Esophagus squamous epithelium (tissue), 5 donors: ENCODE measurements at places on chromosomes 6 and 20.

DNA sequence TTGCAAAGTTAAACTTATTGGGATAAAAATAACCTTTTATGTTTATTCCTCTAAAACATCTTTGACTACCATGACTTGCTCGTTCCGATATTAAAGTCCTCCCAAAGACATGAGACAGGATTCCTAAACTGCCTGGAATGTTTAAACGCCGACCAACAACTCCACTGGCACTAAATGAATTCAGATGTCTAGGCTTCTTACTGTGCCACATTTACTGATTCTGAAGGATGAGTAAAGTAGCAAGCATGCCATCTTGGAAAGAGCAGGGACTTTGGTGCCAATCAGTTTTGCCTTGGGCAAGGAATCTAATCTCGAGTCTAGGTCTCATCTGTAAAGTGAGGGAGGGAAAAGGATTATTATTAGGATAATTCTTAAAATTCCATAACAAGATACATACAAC lies 25.3 kb downstream of the MBOAT1 start:
- no peak for DNase-seq
- no peak overlapping the region for H3K27ac ChIP-seq
- H3K36me3 ChIP-seq: no peaks in the 10 kb centered on the region
- no peak overlapping the region for H3K4me3 ChIP-seq
- no peaks in the 10 kb centered on the region for H3K27me3 ChIP-seq

GRCh38 chr6:111171577-111172400 lies 84.5 kb downstream of the SLC16A10 start:
- H3K4me1 ChIP-seq: no peaks in the 10 kb centered on the region
- H3K27me3 ChIP-seq: no peaks in the 10 kb centered on the region
- no peak for DNase-seq
- H3K36me3 ChIP-seq: no peaks in the 10 kb centered on the region

DNA sequence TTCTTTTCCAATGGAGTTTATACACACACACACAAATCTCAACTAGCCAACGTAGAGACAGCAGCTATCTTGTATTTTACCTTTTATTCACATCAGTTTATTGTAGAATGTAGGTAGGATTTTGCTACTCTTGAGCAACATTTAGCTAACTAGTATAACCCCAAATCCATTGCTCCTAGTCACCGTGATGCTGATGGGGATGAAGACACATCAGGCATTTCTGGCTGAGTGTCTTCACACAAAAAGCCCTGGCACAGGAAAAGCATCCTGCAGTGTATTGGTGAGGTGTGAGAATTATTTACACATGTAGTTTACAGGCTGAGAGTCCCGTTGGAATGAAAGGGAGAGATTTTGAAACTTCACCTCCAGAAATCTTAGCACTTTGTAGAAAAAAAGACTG lies 65.9 kb upstream of the FBXL4 start:
- no peaks in the 10 kb centered on the region for H3K36me3 ChIP-seq
- H3K4me1 ChIP-seq: no peaks in the 10 kb centered on the region
- no peak for DNase-seq
- no peak overlapping the region for H3K4me3 ChIP-seq
- no peak overlapping the region for H3K27ac ChIP-seq

DNA sequence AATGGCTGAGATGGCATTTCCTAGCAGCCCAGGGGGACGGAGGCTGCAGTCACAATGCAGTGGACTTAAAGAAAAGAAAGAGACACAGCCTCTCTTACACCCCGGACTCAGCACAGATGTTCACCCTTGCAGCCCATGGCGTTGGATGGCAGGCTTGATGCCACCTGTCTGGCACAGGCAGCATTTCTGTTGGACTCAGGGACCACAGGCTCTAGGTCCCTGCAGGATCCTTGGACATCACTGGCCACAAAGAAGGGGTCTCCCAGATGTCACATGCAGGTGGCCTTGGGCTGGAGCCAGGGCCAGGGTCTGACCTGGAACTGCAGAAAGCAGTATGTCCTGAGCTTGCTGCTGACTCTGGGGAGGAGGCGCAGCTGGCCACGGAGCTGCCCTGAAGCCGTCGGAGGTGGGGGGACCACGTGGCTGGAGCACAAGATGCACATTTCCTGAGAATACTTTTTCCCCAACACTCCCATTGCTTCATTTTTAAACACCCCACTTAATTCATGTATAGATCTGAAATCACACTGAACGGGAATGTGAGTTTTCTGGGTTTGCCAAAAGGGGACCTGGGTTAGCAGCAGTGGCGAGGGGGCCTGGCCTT lies 102.3 kb upstream of the SULF2 start:
- H3K4me3 ChIP-seq: no peak overlapping the region
- no peaks in the 10 kb centered on the region for H3K27me3 ChIP-seq
- no peak overlapping the region for H3K27ac ChIP-seq
- DNase-seq: no peak
- H3K4me1 ChIP-seq: no peaks in the 10 kb centered on the region

GRCh38 chr6:16568128-16568527 lies 193.1 kb downstream of the ATXN1 start:
- no peak for DNase-seq
- no peaks in the 10 kb centered on the region for H3K4me1 ChIP-seq
- H3K4me3 ChIP-seq: no peak overlapping the region
- H3K27me3 ChIP-seq: no peaks in the 10 kb centered on the region
- H3K36me3 ChIP-seq: no peaks in the 10 kb centered on the region

GRCh38 chr6:152472325-152472724 lies 164.8 kb downstream of the SYNE1 start:
- DNase-seq: no peak
- no peak overlapping the region for H3K4me3 ChIP-seq
- no peaks in the 10 kb centered on the region for H3K4me1 ChIP-seq

- no peaks in the 10 kb centered on the region for H3K36me3 ChIP-seq
- no peaks in the 10 kb centered on the region for H3K27me3 ChIP-seq
- DNase-seq: no peak
- no peaks in the 10 kb centered on the region for H3K4me1 ChIP-seq
- no peak overlapping the region for H3K4me3 ChIP-seq
Measured at GRCh38 chr20:41956338-41957074, 338.3 kb upstream of the CHD6 start.

GRCh38 chr6:167703347-167703746 lies 123.4 kb upstream of the AFDN start:
- no peak overlapping the region for H3K4me3 ChIP-seq
- H3K4me1 ChIP-seq: peaks cover 5% of the 10 kb centered on the region

- H3K27me3 ChIP-seq: no peaks in the 10 kb centered on the region
- no peak for DNase-seq
- H3K36me3 ChIP-seq: no peaks in the 10 kb centered on the region
Measured at GRCh38 chr6:148761527-148762011, 14.7 kb downstream of the UST start.

- no peak overlapping the region for H3K4me3 ChIP-seq
- H3K27me3 ChIP-seq: no peaks in the 10 kb centered on the region
- no peaks in the 10 kb centered on the region for H3K36me3 ChIP-seq
- H3K4me1 ChIP-seq: no peaks in the 10 kb centered on the region
- DNase-seq: no peak
Measured at GRCh38 chr6:10792101-10792500, 44.5 kb downstream of the TMEM14B start.

GRCh38 chr6:24927985-24928745 lies 7.6 kb downstream of the RIPOR2 start:
- peaks cover 41% of the 10 kb centered on the region for H3K4me1 ChIP-seq
- no peak overlapping the region for H3K4me3 ChIP-seq
- no peaks in the 10 kb centered on the region for H3K36me3 ChIP-seq
- no peak overlapping the region for H3K27ac ChIP-seq
- H3K27me3 ChIP-seq: no peaks in the 10 kb centered on the region
- DNase-seq: no peak

- H3K36me3 ChIP-seq: peaks cover 85% of the 10 kb centered on the region
- H3K4me1 ChIP-seq: no peaks in the 10 kb centered on the region
- no peak overlapping the region for H3K27ac ChIP-seq
- H3K4me3 ChIP-seq: no peak overlapping the region
- no peak for DNase-seq
Measured at GRCh38 chr20:20505554-20505953, 137.7 kb downstream of the INSM1 start.

- no peak for DNase-seq
- H3K27me3 ChIP-seq: no peaks in the 10 kb centered on the region
- no peak overlapping the region for H3K4me3 ChIP-seq
- no peaks in the 10 kb centered on the region for H3K36me3 ChIP-seq
Measured at GRCh38 chr6:16092140-16092539, 36.7 kb upstream of the MYLIP start.

GRCh38 chr6:70150521-70150920 lies 152.4 kb downstream of the COL9A1 start:
- H3K27me3 ChIP-seq: no peaks in the 10 kb centered on the region
- no peak overlapping the region for H3K4me3 ChIP-seq
- H3K36me3 ChIP-seq: no peaks in the 10 kb centered on the region
- no peaks in the 10 kb centered on the region for H3K4me1 ChIP-seq
- DNase-seq: no peak

- peaks cover 3% of the 10 kb centered on the region for H3K36me3 ChIP-seq
- no peak for DNase-seq
- H3K4me1 ChIP-seq: no peaks in the 10 kb centered on the region
- H3K4me3 ChIP-seq: no peak overlapping the region
- H3K27ac ChIP-seq: peak overlapping the region; percentile 17
Measured at GRCh38 chr20:25301357-25301920, 53.6 kb downstream of the PYGB start.

DNA sequence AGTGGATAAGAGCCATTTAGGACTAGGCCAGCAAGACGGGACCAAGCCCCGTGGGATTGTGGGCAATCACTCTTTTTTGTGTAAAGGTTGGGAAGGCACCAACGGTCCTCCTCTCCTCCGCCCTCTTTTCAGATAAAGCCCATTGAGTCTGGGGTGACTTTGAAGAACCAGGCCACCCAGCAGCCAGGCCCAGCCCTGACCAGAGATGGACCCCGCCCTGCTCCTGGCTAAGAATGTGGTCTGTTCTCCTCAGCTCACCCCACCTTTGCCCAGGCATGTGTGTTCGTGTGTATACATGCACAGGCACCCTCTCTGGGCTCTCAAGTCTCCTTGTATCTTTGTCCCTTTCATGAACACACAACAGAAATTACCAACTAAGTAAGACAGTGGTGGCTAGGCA lies 9.1 kb downstream of the SDC4 start:
- no peak for DNase-seq
- H3K4me3 ChIP-seq: no peak overlapping the region
- no peaks in the 10 kb centered on the region for H3K27me3 ChIP-seq
- peaks cover 88% of the 10 kb centered on the region for H3K4me1 ChIP-seq

DNA sequence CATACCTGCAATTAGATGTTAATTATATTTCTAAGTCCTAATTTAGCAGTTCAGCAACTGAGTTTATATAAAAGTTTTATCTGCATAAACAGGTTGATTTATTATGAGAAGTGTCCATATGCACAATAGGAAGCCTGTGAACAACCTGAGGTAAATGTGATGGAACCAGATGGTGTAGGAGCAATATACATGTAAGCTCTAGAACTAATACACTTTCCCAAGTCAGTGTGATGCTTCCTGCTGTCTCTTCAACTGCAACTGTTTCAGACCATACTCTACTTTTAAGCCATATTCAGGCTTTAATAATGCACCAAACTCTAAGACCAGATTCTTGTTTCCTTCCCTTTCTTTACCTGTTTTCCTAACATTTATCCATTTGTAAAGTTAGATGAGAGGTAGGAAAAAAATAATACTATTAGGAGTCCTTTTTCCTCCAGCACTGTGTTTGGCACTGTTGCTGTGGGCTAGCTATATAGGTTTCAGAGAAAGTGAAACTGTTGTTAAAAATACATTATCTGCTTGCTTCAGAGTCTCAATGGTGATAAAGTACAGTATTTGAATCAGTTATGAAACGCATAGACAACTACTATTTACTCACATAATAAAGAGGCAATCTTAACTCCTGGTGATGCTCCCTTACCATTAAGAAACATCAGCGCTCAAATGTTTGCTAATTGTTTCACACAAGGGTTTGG lies 1009.3 kb downstream of the GRIK2 start:
- no peak overlapping the region for H3K27ac ChIP-seq
- no peak for DNase-seq
- H3K27me3 ChIP-seq: no peaks in the 10 kb centered on the region
- H3K4me3 ChIP-seq: no peak overlapping the region
- no peaks in the 10 kb centered on the region for H3K36me3 ChIP-seq

DNA sequence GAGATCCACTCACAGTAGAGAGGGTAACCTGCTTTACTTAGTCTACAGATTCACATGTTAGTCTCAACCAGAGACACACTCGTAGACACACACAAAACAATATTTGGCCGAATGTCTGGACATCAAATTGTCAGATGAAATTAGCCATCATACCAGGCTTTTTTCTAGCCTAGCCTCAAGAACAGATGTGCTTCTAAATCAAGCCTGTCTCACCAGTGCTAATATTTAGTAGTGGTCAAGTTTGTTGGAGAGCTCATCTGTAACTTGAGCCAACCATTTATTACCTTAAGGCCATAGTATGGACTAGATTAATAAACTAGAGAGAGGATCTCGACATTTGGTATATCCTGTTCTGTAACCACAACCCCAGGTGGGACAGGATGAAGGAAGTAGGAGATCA lies 1118.8 kb upstream of the MAP3K7 start:
- no peak for DNase-seq
- H3K27ac ChIP-seq: no peak overlapping the region
- H3K27me3 ChIP-seq: no peaks in the 10 kb centered on the region

GRCh38 chr6:48101290-48101689 lies 9.7 kb downstream of the PTCHD4 start:
- no peak overlapping the region for H3K4me3 ChIP-seq
- H3K27ac ChIP-seq: no peak overlapping the region
- no peaks in the 10 kb centered on the region for H3K36me3 ChIP-seq
- no peak for DNase-seq

- no peak for DNase-seq
- H3K4me1 ChIP-seq: no peaks in the 10 kb centered on the region
- H3K27me3 ChIP-seq: no peaks in the 10 kb centered on the region
- H3K4me3 ChIP-seq: no peak overlapping the region
- peaks cover 3% of the 10 kb centered on the region for H3K36me3 ChIP-seq
- H3K27ac ChIP-seq: no peak overlapping the region
Measured at GRCh38 chr6:89660981-89661380, 22.4 kb upstream of the LYRM2 start.

- H3K36me3 ChIP-seq: no peaks in the 10 kb centered on the region
- H3K4me3 ChIP-seq: no peak overlapping the region
- H3K4me1 ChIP-seq: peaks cover 15% of the 10 kb centered on the region
- H3K27ac ChIP-seq: no peak overlapping the region
- H3K27me3 ChIP-seq: no peaks in the 10 kb centered on the region
- no peak for DNase-seq
Measured at GRCh38 chr6:45558858-45559257, 181.1 kb upstream of the SUPT3H start.

GRCh38 chr20:59779656-59780380 lies 153.6 kb downstream of the SYCP2 start:
- H3K27me3 ChIP-seq: no peaks in the 10 kb centered on the region
- H3K4me1 ChIP-seq: no peaks in the 10 kb centered on the region
- DNase-seq: no peak
- H3K36me3 ChIP-seq: no peaks in the 10 kb centered on the region

DNA sequence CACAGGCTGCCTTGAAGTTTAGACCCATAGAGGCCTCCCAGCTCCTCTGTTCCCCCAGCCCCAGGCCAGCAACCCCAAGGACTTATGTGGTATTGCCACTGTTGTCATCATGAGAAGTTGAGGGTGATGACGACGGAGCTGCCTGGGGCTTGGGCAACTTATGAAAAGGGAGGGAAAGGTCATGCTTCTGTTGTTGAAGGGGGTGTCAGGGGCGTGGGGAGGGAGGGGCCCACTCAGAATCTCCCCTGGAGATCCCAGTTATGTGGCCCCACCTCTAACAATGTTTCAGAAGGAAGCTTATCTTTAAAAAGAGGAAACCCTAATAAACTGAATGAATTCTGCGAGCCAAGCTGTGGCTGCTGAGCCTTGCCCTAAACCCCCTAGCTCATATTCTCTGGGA lies 4.2 kb downstream of the ADTRP start:
- H3K27me3 ChIP-seq: no peaks in the 10 kb centered on the region
- no peak for DNase-seq
- H3K4me1 ChIP-seq: peaks cover 29% of the 10 kb centered on the region
- H3K27ac ChIP-seq: no peak overlapping the region
